Hematopoietic multipotent progenitor cell treated with erythropoietin and hydrocortisone succinate and interleukin-3 and kit ligand, for 6 days (in vitro differentiated cells): ENCODE measurements at places on chromosomes 4 and X.

- no peak for DNase-seq
These were observed 60.7 kb upstream of the KDR start for GRCh38 chr4:55186123-55186522.

GRCh38 chr4:3445829-3446545, 4.2 kb downstream of the HGFAC start:
- DNase-seq = no peak

GRCh38 chrX:8272821-8273220, 101.8 kb upstream of the VCX2 start:
- no peak for DNase-seq

GRCh38 chr4:59058543-59058942, 1948.4 kb upstream of the IGFBP7 start:
- no peak for DNase-seq

DNA sequence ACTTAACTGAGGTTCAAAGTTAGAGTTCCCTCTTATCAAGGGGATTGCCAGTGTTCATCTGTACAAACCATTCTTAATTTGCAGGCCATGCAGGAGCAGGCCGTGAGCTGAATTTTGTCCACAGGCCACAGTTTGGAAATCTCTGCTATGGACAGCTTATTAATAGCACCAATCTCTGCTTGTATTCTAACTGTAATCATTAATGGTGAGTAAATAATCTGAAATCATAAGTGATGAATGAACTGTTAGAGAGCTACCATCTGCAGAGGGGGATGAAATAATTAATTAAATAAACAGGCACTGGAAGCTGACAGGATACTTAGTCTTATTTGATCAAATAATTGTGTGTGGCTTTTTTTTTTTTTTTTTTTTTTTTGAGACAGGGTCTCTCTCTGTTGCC, 48.5 kb upstream of the PDLIM3 start:
- DNase-seq = no peak

DNA sequence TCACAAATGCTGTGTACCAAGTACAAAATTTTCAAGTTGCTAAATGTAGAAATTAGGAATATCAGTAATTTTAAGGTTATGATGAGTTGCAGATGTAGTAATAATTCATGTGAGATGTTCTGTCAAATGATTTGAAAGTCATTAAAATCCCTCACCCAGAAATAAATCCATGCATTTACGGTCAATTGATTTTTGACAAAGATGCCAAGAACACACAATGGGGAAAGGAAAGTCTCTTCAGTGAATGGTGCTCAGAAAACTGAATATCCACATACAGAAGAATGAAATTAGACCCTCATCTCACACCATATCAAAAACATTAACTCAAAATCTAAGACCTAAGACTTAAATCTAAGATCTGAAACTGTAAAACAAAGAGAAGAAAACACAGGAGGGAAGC, 12.9 kb upstream of the BMPR1B start:
- DNase-seq = no peak

DNA sequence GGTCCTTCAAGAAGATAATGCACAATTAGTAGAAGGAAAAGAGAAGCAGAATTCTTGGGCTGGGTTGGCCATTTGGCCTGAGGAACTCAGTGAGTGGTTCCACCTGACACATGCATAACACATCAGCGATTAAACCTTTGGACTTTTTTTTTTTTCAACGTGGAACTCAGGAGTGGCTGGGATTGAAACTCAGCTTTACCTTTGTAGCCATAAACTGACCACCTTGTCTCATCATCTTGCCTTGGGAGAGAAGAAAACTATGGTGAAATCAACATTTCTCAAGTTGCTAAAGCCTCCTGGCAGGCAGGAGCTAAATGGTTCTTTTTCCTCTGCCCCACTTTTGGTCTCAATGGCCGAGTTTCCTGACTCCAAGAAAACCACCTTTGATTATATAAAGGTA, 16.3 kb downstream of the PTTG2 start:
- DNase-seq = no peak

- no peak for DNase-seq
These were observed 152.9 kb upstream of the MID1 start for GRCh38 chrX:10773318-10773717.

- peak; percentile 23 for DNase-seq
These were observed at the start of gene PLS3 for GRCh38 chrX:115560978-115561604. TSS of gene PLS3 (plus strand) at chrX:115561174. CDS start at chrX:115610251, 49,077 bp downstream.

DNA sequence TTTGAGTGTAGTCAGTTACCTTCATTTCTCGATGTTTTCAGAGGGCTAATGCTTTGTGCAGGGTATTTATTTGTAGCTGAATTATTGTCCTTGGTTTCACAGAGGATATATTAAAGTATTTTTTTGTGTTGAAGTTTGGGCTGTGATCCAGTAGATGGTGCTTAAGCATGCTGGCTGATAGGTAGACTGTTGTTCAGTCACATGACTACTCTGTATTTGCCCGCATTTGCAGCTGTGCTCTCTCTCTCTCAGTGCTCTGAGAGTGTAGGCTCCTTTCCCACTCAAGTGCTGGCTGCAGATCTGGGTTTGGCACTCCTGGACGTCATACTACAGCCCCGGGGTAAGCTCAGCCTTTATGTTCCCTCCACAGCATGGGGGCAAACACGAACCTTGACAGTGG, 21.7 kb downstream of the RAB40AL start:
- DNase-seq = no peak

DNA sequence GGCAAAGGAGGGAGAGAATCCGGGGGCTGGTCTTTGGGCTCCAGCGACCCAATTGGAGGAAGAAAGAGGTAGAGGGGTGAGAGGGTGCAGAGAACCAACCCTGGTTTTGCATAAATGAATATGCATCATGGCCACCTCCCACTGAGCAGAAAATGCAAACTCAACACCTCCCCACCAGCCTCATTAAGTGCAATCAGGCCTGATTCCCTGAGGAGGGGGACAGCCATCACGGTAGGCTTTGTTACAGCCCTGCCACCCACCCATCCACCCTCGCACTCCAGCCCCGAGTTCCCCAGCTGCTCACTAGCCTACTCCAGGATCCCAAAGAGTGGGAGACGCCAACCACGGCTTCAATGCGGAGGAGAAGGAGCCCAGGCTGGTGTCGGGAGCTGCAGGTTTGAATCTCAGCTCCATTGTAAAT, 48.3 kb upstream of the MAN2B2 start:
- no peak for DNase-seq

- DNase-seq = no peak
These were observed 8.4 kb upstream of the HAUS7 start for GRCh38 chrX:153478746-153479145.

DNA sequence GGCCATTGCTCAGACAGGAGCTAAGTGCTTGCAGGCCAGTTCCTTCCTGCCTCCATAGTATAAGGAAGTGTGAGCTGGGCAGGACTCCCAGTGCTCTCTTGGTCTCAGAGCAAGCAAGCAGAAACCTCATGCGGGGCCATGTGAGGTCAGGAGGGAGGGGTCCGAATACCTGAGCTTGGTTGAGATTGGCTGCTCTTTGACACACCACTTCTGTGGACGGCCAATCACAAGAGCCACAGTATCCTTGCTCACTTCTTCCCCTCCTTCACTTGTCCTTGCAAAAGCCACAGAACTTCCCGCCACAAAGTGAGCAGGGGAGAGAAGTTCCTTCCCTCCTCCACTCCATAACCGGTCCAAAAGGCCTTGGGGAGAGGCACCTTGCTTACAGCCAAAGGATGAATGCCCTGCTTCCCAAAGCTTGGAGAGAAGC, 56.7 kb downstream of the PRPS1 start:
- DNase-seq = peak; percentile 86

DNA sequence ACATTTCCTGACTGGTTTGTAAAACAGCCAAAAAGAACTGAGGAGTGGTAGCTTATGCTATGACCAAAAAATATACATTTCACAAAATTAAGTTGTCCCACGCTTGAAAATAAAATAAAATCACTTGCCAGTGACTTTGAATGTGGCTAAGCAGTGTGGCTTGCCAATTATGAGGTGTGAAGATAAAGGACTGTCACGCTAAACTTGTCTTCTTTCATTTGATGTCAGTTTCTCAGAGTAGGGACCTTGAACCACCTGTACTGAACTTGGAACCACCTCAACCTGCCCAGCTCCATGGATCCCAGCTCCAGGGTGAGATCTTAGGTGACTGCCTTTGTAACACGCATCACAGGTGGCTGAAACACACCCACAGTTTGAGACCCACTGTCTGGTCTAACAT, 113.7 kb upstream of the TBL1X start:
- no peak for DNase-seq

DNA sequence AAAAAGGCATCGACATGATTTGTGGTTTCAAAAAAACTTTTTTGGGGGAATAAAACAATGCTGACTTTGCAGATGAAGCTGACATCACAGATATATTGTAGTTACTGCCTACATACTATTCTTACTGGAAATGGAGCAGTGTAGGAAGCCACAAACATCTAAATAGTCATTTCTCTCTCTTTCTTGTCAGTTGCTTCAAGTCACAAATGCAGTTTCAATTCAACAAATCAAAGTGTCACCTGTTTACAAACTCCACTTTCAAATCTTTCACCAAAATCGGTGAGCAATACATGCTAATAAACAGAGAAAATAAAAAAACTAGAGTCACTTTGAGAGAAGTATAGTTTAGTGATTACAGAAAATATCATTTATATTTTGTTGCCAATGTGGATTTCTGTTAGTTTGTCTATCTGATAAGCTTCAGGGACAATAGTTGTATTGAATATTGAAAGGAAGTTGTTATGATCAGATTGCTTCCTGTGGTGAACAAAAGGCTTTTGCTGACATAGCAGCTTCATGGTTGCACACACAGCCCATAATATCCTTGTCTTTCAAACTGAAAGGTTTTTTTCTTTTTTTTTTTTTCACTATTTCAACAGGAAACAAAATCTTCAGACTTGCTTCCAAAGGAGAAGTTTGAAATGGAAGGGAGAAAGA, 49.7 kb upstream of the PTPN13 start:
- no peak for DNase-seq

DNA sequence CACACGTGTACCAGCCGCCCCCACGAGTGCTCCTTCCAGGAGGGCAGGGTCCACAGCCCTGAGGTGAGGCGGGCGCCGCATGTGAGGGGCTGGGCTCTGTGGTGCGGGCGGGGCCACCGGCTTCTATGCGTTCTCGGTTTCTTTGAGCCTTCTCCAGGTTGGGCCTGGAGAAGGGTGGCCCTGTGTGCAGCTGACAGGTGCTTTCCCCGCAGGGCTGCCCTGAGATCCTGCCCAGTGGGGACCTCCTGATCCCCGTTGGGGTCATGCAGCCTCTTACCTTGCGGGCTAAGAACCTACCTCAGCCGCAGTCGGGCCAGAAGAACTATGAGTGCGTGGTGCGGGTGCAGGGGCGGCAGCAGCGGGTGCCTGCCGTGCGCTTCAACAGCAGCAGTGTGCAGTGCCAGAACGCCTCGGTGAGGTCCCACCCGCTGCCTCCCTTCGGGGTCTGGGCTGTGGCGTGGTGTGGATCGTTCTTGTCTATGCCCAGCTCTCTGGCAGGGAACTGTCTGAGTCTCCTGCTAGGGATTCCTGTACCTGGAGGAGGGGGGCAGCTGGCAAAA, 6.8 kb downstream of the PLXNA3 start:
- no peak for DNase-seq
